T-helper 9 cell (primary cell): ENCODE measurements at places on chromosomes 1 and 21.

DNA sequence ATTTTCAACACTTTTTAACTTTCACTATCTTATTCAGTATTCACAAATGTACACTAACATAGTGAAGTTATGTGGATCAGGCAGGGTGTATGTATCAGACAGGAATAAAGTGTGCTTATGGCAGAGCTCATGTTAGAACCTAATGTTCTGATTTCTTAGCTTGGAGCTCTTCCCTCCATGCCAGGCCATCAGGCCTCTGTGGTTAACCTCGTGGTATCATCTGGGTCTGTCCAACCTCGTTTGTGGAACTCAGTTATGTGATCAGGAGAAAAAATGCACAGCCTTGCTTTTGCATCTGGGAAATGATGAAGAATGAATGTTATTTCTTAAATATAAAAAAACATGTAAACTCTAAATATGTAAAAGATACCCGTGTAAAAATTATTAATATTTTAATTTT, 86.9 kb downstream of the MPZL1 start:
- no peak for DNase-seq

DNA sequence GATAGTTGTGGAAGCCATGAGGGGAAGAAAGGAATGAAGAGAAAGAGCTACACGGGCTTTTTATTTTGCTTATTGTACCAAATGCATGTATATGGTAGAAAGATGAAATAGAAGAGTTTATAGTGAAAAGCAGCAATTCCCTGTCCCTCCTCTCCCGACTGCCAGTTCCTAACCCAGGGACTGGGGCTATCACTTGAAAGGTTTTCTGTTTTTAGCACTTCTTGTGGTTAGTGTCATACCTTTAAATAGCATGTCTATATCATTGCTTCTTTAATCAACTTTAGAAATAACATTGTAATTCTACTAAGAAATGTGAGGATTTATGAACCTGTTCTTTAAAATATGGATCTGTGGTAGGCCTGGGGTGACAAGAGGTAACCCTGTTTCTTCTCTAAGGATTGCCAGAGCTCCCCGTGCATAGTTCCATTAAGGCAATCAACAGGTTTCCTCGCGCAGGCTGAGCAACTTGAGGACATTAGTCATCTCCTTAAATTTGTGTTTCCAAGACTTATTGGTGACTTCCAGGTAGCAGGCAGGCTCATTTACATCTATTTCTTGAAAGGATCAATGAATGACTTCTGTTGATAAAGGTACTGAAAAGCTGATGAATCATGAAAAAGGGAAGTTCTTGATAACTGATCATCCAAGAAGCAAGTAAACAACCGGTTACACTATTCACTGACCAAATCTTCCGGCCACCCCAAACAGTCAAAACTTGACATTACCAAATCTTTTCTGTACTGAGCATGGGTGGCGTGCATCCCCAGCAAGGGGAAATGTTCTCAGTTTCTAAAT, 37.8 kb upstream of the S1PR1 start:
- no peak for DNase-seq

- no peak for DNase-seq
These were observed 12.6 kb downstream of the METTL13 start for GRCh38 chr1:171794085-171794484.

GRCh38 chr21:14875186-14875585, 189.6 kb downstream of the NRIP1 start:
- no peak for DNase-seq

DNA sequence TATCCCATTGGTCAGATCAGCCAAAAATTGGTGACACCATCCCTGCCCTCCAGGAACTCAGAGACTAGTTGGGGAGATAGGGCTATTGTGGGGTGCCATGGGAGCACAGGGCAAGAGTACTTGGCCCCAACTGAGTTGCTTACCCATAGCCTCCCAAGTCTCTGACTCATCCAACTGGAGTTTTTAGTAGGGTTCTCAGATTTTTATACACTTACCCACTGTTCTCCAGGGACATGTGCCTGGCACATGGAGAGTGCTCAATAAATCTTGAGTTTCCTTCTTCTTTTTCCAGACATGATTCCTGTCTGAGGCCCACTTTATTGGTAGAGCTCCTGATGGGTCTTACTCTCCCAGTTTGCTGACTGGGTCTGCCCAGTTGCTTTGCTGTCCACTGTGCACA, 56.7 kb downstream of the OVGP1 start:
- DNase-seq, result no peak

GRCh38 chr1:101264697-101265096, 27.9 kb downstream of the S1PR1 start:
- no peak for DNase-seq
